ENCODE measurements at places on chromosomes 2 and 18. TPM values are rescaled to one million over a fixed set of nuclear protein-coding genes. Genes with fewer than 3 reads are reported as not detected.

IL1A gene
- total RNA-seq, result not detected

ANKRD30B gene
- not detected for total RNA-seq

FBXO15 gene
- total RNA-seq, result 4.3 TPM

UGT1A9 gene
- total RNA-seq, result not detected

IL36A gene
- not detected for total RNA-seq

KCNG2 gene
- not detected for total RNA-seq

ABCG8 gene
- total RNA-seq, result not detected

DNA sequence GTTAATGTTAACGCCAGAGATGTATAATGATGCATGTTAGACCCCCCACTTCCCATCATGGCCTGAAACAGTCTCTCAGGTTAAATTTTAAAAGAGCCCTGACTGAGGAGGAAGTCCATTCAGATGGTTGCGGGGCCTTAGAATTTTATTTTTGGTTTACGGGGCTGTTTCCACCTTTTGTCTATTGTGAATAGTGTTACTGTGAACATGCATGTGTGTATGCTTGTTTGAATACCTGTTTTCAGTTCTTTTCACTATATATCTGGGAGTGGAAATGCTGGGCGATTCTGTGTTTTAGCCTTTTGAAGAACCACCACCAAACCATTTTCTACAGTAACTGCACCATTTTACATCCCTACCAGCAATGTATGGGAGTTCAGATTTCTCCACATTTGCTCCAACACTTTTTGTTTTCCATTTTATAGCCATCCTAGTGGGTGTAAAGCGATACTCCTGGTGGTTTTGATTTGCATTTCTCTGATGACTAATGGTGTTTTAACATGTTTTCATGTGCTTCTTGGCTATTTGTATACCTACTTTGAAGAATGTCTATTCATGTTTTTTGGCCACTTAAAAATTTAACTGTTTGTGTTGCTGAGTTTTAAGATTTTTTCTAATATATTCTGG lies 133.0 kb downstream of the MYO3B start:
- no peak overlapping the region for H3K4me3 ChIP-seq

DNA sequence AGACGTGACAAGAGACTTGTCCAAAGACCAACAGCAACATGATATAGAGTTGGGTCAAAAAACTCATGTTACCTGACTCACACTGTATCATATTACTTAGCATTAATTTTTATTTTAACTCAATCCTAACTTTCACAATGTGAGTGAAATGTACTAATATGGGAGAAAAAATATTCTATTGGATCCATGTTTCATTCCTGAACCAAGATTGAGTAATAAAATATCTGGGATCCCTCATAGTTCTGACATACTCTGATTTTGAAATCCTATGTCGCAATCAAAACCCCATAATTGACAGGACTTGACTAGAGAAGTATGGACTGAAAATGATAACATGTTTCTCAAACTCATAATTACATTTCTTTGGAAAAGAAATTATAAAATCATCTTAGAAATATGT lies 190.4 kb downstream of the RIT2 start:
- DNase-seq, result no peak
- no peaks in the 10 kb centered on the region for H3K36me3 ChIP-seq
- no peak overlapping the region for H3K4me3 ChIP-seq
- H3K4me1 ChIP-seq, result peaks cover 26% of the 10 kb centered on the region
- H3K27me3 ChIP-seq, result no peaks in the 10 kb centered on the region

GRCh38 chr18:46001074-46001473 lies 33.9 kb upstream of the EPG5 start:
- H3K36me3 ChIP-seq, result peaks cover 7% of the 10 kb centered on the region
- no peaks in the 10 kb centered on the region for H3K27me3 ChIP-seq
- no peak for DNase-seq
- H3K4me1 ChIP-seq, result no peaks in the 10 kb centered on the region
- no peak overlapping the region for H3K27ac ChIP-seq

GRCh38 chr2:240329778-240330177 lies 105.7 kb upstream of the GPC1 start:
- H3K27me3 ChIP-seq, result peaks cover 26% of the 10 kb centered on the region
- H3K4me3 ChIP-seq, result no peak overlapping the region
- no peaks in the 10 kb centered on the region for H3K36me3 ChIP-seq
- no peak overlapping the region for H3K27ac ChIP-seq
- H3K4me1 ChIP-seq, result no peaks in the 10 kb centered on the region
- DNase-seq, result no peak

GRCh38 chr2:177270531-177270930 lies 6.0 kb upstream of the NFE2L2 start:
- H3K27ac ChIP-seq, result no peak overlapping the region
- H3K4me1 ChIP-seq, result peaks cover 17% of the 10 kb centered on the region
- DNase-seq, result no peak
- H3K27me3 ChIP-seq, result no peaks in the 10 kb centered on the region
- no peak overlapping the region for H3K4me3 ChIP-seq

DNA sequence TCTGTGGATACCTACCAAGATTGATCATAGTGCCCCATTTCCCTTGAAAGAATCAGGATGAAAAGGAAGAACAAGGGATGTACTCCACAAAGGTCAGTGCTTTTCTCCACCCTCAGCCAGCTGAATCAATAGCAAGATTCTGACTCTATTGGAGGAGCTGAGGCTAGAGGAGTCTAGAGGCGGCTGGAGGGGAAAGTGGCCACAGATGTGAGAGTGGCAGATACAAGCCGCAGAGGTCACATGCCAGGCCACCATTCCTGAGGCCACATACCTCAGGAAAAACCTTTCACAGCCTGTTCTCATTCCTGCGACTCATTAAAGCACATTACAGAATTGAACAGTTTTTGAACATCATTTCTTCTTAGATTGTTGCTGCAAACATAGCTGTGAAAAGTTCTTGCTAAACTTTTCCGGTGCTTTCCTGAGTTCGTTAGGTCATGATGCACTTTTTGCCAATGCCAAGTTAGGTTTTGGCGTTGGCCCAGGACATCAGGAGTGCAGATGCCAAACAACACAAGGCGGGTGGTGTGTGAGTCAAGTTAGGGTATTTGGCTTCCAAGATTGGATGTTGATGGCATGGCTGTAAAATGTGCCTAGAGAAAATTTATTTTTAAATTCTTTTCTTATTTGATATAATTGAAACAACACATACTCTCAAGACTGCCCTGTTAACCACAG lies 160.7 kb upstream of the SP5 start:
- no peaks in the 10 kb centered on the region for H3K27me3 ChIP-seq
- H3K4me3 ChIP-seq, result no peak overlapping the region
- no peak for DNase-seq
- H3K4me1 ChIP-seq, result no peaks in the 10 kb centered on the region
- no peak overlapping the region for H3K27ac ChIP-seq
- H3K36me3 ChIP-seq, result no peaks in the 10 kb centered on the region

DNA sequence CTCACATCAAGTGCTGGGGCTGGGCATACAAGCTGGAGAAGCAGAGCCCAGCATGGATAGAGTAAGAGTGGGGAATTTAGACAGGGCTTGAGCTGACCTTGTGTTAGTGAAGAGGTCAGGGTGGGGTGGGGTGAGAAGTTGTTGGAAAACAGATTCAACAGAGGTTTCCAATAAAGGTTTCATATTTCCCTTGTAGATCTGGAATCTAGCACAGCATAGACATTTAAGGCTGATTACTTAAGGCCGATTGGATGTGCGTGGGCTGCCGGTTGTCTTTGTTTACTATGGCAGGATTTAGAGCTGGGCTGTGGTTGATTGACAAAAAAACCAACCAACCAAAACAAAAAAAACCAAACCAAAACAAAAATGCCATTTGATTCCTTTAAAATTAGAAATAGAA lies 114.9 kb upstream of the SEC11C start:
- no peak overlapping the region for H3K27ac ChIP-seq
- no peaks in the 10 kb centered on the region for H3K36me3 ChIP-seq
- peaks cover 3% of the 10 kb centered on the region for H3K27me3 ChIP-seq
- no peak overlapping the region for H3K4me3 ChIP-seq
- DNase-seq, result no peak
- peaks cover 2% of the 10 kb centered on the region for H3K4me1 ChIP-seq

- H3K27ac ChIP-seq, result no peak overlapping the region
- H3K36me3 ChIP-seq, result no peaks in the 10 kb centered on the region
- peak; percentile 34 for DNase-seq
- no peak overlapping the region for H3K4me3 ChIP-seq
Measured at GRCh38 chr18:44325903-44326635, 354.6 kb upstream of the SETBP1 start.

DNA sequence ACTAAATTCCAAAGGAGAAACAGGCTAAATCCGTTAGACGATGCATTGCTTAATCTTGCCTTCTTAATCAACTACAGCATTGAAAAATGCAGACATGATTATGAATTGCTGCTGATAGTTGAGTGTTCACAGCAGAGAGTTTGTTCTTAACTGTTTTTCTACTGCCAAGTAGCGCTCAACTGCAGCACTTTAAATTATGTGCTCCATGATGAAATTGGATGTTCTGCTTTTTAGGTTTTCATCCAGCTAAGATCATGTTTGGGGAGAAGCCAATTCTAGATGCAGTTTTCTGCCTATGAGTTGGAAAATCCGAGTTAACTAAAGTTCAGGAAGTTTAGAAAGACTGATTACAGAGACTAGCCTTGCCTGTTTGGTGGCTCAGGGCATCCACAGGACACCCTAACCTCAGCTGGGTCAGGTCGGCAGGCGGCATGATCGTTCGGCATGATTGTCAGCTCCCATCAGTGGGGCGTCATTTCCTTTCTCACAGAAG lies 119.4 kb upstream of the PIEZO2 start:
- peaks cover 3% of the 10 kb centered on the region for H3K4me1 ChIP-seq
- H3K4me3 ChIP-seq, result no peak overlapping the region
- no peaks in the 10 kb centered on the region for H3K27me3 ChIP-seq
- no peak for DNase-seq

- no peaks in the 10 kb centered on the region for H3K36me3 ChIP-seq
- no peak overlapping the region for H3K27ac ChIP-seq
- no peak overlapping the region for H3K4me3 ChIP-seq
- DNase-seq, result no peak
Measured at GRCh38 chr2:147663153-147663961, 181.5 kb upstream of the ACVR2A start.

- H3K27ac ChIP-seq, result no peak overlapping the region
- no peaks in the 10 kb centered on the region for H3K4me1 ChIP-seq
- H3K4me3 ChIP-seq, result no peak overlapping the region
- DNase-seq, result no peak
Measured at GRCh38 chr2:69594341-69594740, 49.2 kb downstream of the AAK1 start.

DNA sequence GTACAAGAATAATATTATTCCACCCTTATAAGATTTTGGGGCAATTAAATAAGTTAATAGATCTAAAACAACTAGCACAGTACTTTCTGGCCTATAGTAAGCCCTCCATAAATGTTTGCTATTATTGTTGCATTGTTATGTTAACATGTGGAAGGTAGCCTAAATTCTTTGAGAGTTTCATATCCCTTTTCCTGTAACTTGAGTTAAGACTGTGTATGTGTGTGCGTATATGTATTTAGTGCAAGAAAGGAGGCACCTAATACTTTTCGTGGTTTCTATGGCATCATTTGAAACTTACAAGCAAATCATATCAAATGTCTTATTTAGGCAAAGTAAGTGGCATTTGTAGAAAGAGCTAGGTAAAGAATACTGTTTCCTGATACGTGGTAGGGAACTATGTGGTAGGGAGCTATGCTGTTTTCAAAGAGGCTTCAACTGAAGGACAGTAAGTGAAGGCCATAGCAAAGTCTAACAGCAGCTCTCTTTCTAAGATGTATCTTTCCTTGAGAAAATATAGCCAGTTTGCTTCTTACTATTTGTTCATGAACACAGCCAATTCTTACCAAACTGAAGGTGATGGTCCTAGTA lies 36.8 kb upstream of the C2orf74 start:
- no peak overlapping the region for H3K4me3 ChIP-seq
- peaks cover 14% of the 10 kb centered on the region for H3K36me3 ChIP-seq
- no peaks in the 10 kb centered on the region for H3K4me1 ChIP-seq
- no peak for DNase-seq
- H3K27ac ChIP-seq, result no peak overlapping the region

DNA sequence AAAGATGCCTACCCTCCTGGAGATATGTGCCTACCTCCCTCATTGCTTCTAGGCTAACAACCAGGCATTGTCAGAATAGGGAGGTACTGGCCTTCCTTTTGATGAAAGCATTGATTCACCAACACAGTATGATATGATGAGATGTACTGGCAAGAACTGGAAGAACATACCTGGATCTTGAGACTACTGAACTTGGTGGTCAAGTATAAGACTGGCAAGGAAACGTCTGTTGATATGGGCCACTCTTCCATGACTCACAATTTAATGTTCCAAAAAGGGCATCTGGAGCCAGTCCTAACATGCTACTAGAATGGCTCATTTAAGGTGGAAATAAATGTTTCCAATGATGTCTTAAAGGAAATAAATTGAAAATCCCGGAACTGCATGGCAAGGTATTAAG lies 18.1 kb downstream of the DTNB start:
- DNase-seq, result no peak
- peaks cover 4% of the 10 kb centered on the region for H3K36me3 ChIP-seq
- no peak overlapping the region for H3K4me3 ChIP-seq
- peaks cover 13% of the 10 kb centered on the region for H3K4me1 ChIP-seq

GRCh38 chr2:72367530-72368225 lies 220.0 kb upstream of the CYP26B1 start:
- H3K4me3 ChIP-seq, result no peak overlapping the region
- peaks cover 28% of the 10 kb centered on the region for H3K36me3 ChIP-seq
- DNase-seq, result no peak
- no peak overlapping the region for H3K27ac ChIP-seq

DNA sequence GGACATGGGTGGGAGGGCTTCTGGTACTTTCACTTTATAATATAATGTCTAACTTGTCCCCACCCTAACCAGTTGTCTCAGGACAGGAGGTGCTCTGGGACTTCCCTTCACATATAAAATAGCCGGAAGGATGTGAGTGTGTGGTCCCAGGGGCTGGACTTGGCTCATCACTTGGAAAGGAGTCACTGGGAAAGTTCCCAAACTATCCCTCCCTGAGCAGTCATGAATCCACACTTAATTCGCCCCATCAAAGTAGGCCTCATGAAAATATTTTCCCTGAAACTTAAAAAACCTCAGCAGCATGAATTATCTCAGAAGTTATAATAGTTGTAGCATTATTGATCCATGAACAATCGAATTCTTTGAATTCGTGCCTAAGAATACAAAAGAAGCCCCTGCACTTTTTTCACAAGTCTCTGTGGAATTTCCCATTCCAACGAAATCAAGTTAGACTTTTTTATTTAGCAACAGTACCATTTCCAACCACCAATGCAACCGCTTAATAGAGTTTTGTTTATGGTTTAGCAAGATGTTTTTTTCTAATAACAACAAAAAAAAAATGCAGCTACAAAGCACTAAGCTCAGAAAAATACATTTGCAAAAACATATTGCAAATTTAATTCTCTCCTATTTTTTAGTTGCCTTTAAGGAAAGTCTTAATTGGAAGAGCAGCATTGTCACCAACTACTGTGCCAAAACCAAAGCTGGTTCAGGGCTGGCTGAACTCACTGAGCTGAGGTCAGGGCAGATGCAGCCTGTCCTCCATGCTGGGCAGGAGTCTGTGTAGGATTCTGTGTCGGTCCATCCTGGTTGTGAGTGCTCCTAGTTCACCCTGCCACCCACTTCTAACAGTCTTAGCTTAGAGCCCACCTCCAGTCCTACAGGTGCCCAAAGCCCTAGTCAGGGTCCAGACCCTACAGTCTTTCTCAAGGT lies 68.8 kb upstream of the SPTBN1 start:
- no peaks in the 10 kb centered on the region for H3K36me3 ChIP-seq
- peaks cover 4% of the 10 kb centered on the region for H3K27me3 ChIP-seq
- H3K4me3 ChIP-seq, result no peak overlapping the region
- no peak for DNase-seq
- no peaks in the 10 kb centered on the region for H3K4me1 ChIP-seq

- H3K36me3 ChIP-seq, result no peaks in the 10 kb centered on the region
- DNase-seq, result no peak
- peaks cover 8% of the 10 kb centered on the region for H3K27me3 ChIP-seq
- no peak overlapping the region for H3K4me3 ChIP-seq
Measured at GRCh38 chr18:54824761-54825160, 3.5 kb upstream of the RAB27B start.

GRCh38 chr18:24923138-24923537 lies 428.8 kb downstream of the ZNF521 start:
- no peak overlapping the region for H3K27ac ChIP-seq
- H3K4me1 ChIP-seq, result peaks cover 25% of the 10 kb centered on the region
- H3K4me3 ChIP-seq, result no peak overlapping the region
